ENCODE measurements at places on chromosomes 12 and 14.

DNA sequence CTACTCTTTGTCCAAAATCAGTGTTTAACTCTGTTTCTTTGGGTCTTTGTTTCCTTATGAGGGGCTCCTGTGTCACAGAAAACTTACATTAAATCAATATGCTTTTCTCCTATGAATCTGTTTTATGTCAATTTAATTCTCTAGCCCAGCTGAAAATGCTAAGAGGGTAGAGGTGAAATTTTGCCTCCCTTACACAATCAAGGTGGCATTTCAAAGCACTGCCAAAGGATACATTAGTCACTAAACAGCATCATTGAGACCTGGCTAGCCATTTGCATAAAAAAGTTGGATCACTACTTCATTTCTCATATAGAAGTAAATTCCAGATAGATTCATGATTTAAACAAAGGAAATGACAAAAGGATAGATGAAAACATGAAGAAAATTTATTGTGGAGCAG, 12.1 kb downstream of the TCL1B start:
- DNase-seq: no peak

DNA sequence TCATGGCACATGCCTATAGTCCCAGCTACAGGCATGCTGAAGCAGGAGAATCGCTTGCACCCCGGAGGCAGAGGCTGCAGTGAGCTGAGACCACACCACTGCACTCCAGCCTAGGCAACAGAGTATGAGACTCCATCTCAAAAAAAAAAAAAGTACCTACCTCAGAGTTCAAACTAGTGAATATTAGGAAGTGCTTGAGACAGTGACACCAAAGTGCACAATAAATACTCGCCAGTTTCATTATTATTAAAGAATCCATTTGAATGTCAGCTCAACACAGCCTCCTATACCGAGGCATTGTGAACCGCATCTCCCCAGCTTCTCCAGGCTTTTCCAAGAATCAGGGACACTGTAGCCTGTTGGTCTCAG, 5.0 kb downstream of the GAPDH start:
- no peak for DNase-seq

DNA sequence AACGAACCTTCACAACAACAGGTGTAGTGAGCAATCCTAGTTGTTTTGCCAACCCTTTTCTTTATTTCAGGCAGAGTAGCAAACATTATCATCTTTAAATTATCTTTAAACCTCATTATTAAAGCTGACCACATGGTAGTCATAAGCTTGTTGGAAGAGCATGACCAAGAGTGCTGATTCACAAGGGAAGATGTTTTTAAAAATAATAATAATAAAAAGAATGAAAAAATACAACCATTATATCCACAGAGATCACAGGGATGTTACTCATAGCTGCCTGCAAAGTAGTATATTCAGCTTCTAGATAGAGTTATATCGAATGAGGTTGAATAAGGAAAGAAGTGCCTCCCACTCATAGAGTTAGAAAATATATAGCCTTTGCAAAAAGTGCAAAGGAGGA, 101.0 kb upstream of the FLRT2 start:
- no peak for DNase-seq

- peak; percentile 56 for DNase-seq
Observed at GRCh38 chr14:99910337-99911309, 117.4 kb downstream of the EML1 start.

DNA sequence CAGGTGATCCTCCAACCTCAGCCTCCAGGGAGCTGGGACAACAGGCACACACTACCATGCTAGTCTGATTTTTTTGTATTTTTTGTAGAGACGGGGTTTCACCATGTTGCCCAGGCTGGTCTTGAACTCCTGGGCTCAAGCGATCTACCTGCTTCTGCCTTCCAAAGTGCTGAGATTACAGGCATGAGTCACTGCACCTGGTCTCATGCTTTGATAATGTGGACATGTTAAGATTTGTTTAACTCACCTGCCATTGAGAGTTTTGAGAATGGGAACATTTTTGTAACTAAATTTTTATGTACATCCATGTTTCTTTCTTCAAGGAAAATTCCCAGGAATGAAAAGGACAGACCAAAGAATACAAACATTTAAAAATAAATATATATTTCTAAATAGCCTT, 121.2 kb downstream of the MIPOL1 start:
- DNase-seq: no peak

GRCh38 chr14:57869617-57870016, 3.7 kb upstream of the SLC35F4 start:
- no peak for DNase-seq

DNA sequence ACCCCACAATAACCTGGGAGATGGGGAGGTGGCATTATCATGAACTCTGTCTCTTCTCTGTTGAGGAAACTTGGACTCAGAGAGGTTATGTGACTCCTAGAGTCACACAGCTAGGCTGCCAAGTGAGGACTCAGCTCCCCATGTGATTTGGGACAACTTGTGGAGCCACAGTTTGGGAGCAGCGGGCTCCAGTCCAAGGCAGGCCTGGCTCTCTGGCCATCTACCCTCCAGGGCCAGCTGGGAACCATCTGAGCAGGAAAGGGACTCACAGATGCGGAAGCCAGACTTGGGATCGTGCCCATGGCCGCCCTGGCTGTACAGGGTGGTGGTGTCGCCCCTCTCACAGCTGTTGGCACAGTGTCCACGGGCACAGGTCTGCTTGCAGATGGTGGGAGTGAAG, 59.1 kb downstream of the ISCA2 start:
- no peak for DNase-seq

DNA sequence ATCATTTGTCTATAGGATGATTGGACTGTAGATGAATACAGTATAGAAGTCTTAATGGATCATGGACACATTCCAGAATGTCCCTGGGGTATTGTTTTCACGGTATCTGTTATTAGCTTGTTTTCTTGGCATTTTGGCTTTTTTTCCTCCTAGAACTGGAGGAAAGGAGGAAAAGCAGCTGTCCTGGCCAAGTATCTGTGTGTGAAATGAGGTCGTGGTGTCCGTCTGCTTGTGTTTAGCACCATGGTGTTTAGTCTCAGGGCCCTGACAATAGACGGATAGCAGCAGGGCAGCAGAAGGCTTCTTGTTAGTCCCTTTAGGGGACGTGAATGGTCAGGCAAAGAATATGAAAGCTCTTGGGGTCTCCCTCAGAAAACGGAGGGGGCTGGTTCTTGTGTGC, 21.2 kb downstream of the FGF6 start:
- DNase-seq: no peak

DNA sequence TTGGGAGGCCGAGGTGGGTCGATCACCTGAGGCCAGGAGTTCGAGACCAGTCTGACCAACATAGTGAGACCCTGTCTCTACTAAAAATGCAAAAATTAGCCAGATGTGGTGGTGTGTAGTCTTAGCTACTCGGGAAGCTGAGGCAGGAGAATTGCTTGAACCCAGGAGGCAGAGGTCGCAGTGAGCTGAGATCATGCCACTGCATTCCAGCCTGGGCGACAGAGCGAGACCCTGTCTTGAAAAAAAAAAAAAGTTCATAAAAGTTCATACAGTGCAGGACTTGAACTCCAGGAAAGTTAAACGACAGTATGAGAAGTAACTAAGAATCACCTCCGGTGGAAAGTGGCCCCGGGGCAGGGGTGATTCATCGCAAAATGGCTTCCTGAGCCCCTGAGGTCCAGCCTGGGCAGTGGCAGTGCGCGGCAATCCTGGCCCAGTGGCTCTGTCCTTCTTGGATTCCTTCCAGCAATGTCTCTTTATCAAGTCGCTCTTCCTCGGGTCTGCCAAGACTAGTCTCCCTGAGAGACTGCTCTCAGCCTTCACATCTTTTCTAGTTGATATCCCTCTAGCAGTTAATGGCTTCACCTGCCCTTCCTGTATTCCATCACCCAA, 16.7 kb upstream of the MAP1LC3B2 start:
- DNase-seq: no peak

DNA sequence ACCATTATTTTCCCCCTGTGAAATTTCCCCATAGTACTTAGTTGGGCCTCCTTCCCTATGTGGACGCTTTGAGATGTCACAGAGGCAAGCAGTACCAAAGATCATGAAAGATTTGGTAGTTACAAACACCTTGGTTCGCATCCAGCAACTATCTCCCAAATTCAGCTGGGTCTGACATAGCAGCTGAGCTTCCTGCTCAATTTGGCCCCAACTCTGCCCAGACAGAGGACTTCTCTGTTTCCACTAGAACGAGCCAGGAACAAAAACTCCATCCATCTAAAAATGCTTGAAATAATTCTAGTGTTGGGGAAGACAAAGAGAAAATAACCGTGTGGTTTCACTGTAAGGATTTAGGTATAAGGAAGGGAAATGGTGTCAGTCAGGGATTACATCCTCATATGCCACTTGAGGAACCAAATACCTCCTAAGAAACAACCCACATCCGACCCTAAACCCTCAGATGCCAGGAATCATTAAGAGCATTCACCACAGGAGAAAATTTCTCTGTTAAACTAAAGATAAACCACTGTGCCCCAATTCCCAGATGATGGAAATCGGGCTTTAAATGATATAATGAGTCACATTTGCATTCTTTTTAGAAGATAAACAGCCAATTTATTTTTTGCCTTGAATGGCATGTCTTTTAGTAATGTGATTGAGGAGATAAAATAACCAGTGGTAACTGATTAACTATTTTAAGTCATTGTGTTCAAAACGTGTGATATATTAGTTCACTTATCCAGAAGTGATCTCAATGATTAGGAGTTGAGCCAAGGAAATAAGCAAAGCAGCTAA, 103.7 kb upstream of the IFNG-AS1 start:
- DNase-seq: no peak

DNA sequence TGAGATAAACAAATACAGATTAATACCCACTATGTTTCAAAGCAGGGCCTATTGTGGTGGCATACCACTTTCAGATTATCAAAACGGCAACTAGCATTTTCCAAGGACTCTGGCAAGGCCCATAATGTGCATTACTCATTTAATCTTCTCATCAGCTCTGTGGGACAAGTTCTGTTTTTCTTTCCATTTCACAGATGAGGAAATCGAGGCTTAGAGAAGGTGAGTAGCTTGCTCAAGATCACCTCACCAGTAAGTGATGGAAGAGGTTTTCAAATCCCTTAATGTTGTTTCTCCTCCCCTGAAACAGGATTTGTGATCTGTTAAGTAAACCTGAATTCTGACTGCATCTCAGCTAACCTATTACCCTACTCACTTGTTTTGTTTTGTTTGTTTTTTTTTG, 3.9 kb upstream of the PYGL start:
- no peak for DNase-seq

GRCh38 chr12:3119756-3120601, 42.8 kb downstream of the TSPAN9 start:
- DNase-seq: no peak

DNA sequence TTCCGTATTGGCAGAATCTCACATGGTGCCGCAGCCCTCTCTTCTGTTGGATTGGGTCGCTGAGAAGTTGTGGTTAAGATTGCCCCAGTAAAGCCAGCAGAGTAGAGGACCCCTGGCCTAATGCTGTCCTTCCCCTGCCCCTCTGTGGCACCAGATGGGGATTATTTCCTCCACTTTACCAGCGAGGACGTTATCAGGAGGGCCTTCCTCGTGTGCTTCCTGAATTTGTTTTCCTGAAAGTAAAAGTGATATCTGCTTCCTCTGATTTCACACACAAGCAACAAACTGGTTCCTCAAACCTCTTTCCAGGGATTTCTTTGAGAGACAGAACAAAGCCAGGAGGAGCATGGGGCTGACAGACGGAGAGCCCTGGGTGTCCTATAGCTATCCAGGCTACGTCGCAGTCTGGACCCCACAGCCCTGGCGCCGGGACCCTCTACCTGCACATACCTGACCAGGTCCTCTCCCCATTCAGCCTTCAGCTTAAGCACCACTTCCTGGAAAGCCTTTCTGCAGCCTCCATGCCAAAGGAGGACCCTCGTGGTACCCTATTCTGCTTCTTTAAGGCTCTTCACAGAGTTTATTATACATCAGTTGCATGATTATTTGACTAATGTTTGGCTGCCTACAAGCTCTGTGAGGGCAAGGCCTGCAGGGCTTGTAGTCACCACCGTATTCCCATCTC, 314.8 kb upstream of the FKBP4 start:
- DNase-seq: no peak
